T-helper 9 cell (primary cell): ENCODE measurements at places on chromosomes 12 and 14.

DNA sequence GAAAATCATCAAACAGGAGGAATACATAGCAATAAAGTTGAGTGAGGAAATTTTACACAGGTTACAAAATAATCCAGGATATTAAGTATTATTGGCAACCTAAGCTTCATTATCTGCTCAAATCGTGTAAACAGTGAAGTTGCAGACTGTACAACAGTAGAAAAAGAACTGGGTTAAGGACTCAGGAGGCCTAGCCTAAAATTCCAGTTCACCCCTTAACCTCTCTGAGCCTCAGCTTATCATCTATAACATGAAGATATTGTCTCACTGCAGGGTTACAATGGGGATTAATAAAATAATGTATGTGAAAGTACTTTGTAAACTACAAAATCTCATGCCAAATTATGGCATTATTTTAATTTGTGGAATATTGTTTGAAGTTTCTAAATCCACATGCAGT lies 26.0 kb downstream of the DDHD1 start:
- no peak for DNase-seq

DNA sequence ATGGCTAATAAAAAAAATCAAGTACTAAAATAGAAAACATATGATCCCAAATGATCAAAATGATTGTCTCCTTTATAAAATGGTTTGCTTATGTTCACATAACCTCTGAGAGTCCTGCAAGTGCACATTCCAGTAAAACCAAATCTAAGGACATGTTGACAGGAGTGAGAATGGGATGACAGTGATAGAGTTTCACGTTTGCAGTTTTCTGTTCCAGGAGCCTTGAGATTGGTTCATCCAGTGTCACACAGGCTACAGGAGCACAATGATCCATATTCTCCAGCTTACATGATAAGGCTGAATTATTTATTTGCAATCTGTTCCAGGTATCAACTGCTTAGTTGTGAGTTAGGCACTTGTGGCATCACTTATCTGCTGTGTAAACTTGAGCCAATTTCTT lies 1.5 kb upstream of the GYS2 start:
- no peak for DNase-seq

GRCh38 chr14:94888121-94888520 lies 118.2 kb upstream of the GSC start:
- DNase-seq = no peak

DNA sequence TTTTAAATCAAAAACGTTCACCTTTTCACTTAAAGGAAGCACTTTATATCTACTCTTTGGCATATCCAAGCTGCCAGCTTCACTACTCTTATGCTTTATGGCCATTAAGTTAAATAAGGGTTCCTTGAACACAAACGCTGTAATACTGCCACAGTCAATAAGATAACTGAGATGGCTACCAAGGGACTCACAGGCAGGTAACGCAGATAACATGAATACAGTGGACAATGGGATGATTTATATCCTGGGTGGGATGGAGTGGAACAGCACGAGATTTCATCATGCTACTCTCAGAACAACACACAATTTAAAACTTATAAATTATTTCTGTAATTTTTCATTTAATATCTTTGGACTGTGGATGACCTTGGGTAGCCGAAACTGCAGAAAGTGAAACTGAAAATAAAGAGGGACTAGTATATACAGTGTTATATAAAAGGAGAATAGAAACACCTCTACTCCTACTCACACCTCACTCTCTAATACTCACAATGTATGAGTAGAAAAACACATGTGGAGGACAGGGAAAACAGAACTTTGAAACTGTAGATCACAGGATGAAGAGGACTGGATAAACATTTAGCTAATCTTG lies 367.3 kb downstream of the C12orf50 start:
- DNase-seq = no peak

DNA sequence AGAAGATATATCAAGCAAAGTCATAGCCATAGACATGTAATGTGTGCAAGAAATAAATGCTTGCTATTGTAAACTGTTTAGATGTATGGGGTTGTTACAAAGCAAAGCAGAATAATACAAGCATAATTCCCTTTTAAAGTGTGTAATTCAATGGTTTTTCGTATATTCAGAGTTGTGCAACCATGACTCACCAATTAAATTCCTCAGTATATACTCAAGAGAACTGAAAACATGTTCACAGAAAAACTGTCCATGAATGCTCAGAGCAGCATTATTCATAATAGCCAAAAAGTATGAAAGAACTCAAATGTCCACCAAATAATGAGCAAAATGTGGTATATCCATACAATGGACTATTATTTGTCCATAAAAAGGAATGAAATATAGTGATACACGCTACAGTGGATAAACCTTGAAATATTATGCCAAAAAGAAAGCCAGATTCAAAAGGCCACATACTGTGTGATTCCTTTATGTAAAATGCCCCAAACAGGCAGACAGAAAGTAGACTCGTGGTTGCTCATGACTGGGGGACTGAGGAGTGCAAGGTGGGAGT lies 9.3 kb downstream of the GXYLT1 start:
- no peak for DNase-seq
